ENCODE measurements at places on chromosomes 4 and X.

DNA sequence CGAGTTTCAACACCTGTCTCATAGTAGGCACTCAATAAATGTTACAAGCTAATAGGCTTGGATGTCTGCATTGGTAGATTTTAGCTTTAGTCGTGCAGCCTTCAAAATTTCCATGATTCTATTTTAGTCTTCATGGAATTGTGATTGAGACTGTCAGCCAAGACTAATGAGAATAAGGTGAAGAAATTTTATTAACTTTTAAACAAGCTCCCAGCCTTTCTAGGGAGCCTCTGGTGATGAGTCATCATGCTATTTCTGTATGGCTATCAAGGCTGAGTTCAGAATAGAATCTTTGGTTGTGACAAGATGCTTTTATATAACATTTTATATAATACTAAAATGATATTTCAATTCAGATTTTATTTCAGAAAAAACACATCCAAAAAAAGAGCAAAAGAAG lies 685.8 kb downstream of the GABRG1 start:
- DNase-seq, result no peak

GRCh38 chr4:174314770-174315169 lies 31.1 kb downstream of the CEP44 start:
- DNase-seq, result no peak

DNA sequence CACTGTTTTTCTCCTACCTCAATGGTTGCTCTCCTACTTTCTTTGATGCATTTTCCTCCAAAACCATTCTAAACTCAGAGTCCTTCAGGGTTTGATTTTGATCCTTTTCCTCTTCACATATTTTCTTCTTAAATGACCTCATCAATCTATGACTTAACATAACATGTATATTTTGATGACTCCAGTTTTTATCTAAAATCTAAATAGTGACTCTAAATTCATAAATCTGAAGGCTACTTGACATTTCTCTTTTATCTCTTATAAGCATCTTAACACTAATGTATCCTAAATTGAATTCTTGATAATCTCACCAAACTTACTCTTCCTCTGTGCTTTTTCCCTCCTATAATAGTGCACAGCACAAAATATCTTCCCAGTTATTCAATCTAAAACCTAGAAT lies 4.7 kb upstream of the ARHGEF38 start:
- DNase-seq, result no peak

DNA sequence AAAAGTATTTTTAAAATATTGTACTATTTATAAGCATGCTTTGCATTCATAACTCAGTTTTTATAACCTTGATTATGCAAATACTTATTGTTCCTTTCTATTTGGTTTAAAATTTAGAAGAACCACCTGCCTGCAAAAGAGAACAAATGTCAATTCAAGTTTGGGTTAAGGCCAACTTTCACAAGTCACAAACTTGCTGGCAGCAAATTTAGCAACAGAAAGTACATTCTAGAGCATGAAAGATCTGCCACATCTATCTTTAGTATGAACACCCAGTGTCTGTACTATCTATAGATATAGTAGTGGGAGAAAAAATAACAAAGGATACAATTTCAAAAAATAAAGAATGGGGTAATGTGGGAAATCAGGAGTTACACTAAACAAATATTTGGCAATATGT lies 1014.2 kb downstream of the C4orf33 start:
- no peak for DNase-seq

DNA sequence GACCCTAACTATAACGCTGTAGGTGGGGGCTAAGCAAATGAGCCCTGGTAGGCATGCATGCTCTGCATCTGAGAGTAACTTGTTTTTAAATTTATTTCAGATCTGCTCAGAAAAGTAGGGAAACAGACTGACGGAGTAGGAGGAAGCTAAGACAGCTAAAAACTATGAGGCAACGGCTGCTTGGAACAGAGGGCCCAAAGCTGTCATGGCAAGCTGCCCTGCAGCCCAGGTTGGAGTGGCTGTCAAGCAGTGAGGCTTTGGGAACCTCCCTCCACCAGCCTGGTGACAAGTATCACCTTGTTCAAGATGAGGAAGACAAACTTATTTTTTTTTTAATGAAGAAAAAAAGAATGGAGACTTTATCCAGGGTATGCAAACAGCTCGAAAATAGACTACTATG lies 439.8 kb downstream of the NLGN4X start:
- DNase-seq, result no peak

DNA sequence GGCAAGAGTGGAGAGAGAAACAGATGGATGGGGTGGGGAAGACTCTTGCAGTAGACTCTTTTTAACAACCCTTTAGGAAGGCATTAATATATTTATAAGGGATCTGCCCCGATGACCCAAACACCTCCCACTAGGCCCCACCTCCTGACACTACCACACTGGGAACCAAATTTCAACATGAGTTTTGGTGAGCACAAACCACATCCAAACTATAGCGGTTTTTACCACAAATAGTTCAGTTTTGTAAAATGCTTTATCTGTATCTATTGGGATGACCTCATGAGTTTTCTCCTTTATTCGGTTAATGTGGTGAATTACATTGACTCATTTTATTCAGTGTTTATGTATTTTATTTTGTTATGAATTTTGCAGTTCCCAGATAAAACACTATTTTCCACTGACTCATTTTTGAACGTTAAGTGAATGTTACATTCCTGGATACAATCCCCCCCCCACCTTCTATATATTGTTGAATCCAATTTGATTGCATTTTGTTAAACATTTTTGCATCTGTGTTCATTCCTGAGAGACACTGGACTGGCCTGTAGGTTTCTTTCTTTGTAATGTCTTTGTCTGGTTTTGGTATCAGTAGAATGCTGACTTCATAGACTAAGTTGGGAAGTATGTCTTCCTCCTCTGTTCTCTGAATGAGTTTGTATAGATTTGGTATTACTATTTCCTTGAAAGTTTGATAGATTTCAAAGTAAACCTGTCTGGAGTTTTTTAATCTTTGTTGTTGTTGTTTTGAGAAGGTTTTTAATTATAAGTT lies 13.9 kb upstream of the CPLX1 start:
- no peak for DNase-seq

GRCh38 chrX:123159403-123159802 lies 24.7 kb upstream of the GRIA3 start:
- no peak for DNase-seq
